ENCODE measurements at places on chromosomes 4 and X.
A peak's percentile ranks its signal among the peaks of the same experiment; 100 is the strongest.

- no peak for DNase-seq
Observed at GRCh38 chrX:150063674-150064073, 125.4 kb upstream of the EOLA2 start.

- no peak for DNase-seq
Observed at GRCh38 chrX:130746077-130746476, 156.9 kb downstream of the ENOX2 start.

GRCh38 chr4:141439223-141439622 lies 197.2 kb upstream of the IL15 start:
- no peak for DNase-seq

DNA sequence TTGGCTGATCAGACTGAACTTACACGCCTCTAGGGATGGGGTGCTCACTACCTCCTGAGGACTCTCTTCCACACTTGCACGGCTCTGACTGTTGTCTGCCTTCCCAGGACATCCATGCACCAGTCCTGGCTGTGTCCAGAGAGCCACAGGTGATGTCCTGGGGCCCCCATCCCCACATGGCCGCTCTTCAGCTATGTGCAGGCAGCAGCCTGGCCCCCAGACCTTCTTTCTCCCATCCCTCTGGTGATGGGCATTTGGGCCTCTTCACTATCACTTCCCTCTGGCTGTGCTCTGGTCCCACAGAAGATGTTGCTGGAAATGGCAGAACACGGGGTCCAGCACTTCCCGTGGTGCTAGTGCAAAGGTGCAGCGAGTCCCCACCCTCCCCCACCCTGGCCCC lies 40.9 kb upstream of the HMX1 start:
- DNase-seq: no peak

DNA sequence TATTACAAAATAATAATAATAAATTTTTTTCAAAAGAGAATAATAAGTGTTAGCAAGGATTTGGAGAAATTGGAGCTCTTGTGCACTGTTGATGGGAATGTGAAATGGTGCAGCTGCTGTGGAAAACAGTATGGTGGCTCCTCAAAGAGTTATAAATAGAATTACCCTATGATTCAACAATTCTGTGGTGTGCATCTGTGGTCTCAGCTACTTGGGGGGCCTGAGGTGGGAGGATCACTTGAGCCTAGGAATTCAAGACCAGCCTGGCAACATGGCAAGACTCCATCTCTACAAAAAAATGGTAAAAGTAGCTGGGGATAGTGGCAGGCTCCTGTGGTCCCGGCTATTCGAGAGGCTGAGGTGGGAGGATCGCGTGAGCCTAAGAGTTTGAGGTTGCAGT lies 19.6 kb downstream of the MND1 start:
- peak; percentile 65 for DNase-seq

- DNase-seq: no peak
Observed at GRCh38 chr4:9832640-9833039, 51.2 kb downstream of the DRD5 start.

DNA sequence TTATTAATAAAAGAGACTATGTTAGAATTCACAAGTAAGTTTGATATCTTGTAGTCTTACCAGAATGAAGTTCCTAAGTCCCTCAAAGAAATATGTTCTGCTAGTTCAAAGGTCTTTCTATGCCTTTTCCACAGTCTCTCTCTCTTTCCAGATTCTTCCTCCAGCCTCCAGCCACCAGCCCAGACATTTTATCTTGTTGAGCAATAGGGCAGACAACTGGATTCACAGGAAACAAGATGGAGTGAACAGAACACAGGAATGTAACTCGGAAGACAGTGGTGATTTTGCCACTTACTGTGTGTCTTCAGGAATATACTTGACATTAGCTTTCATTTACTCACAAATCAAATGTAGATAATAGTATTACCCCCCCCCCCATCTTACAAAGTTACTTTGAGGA lies 17.1 kb upstream of the CPEB2 start:
- no peak for DNase-seq

GRCh38 chr4:7575426-7575825 lies 140.7 kb upstream of the PSAPL1 start:
- DNase-seq: no peak

DNA sequence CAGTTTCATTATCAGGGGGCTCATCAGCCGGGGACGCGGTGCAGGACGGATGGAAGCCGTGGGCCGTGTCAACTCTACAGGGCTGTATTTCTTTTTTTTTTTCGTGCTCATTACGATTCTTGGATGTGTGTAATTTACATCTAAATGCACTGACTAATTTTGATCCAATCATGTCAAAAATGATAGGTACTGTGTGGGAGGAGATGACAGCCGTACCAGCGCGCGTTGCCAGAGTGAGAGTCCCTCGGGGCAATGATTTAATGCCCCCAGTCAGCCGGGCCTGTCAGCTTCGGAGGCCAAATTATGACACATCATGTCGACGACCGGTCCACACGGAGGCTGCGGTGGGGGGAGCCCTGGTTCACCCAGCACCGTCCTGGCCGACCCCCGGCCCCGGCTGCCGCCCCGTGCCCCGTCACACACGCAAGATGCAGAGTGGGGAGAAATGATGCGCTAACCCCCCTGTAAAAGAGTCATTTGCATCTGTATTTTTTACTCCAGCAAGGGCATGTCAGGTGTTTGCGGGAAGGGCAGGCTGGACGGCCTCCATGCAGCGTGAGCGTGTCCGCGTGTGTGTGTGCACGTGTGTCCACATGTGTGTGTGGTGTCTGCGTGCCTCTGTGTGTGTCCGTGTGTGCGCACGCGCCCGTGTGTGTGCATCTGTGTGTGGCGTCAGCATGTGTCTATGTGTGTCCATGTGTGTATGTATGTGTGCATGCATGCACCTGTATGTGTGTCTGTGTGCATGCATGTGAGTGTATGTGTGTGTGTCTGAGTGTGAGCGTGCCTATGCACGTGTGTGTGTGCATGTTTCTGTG lies 74.3 kb upstream of the PPP2R3B start:
- no peak for DNase-seq

GRCh38 chrX:42846741-42847140 lies 68.8 kb upstream of the PPP1R2C start:
- peak; percentile 0 for DNase-seq

GRCh38 chr4:70613306-70614183 lies 15.0 kb upstream of the ENAM start:
- DNase-seq: no peak

DNA sequence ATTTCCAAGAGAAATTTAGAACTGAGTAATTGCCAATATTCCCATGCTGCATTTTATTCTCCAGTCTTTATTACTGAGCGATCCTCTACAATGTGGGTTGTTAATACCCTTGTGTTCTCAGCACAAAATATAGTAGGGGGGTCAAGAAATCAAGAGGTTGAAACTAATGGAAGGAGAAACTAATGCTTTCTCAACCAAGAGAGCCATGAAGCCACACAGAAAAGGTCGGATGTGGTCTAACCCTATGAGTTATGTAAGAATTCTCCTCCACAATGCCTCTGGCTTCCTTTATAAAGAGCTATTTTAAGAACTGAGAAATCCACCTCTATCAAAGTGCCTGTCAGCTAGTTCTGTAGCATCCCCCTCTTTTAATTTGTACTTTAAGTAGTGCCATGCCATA lies 268.5 kb downstream of the CHIC1 start:
- no peak for DNase-seq

DNA sequence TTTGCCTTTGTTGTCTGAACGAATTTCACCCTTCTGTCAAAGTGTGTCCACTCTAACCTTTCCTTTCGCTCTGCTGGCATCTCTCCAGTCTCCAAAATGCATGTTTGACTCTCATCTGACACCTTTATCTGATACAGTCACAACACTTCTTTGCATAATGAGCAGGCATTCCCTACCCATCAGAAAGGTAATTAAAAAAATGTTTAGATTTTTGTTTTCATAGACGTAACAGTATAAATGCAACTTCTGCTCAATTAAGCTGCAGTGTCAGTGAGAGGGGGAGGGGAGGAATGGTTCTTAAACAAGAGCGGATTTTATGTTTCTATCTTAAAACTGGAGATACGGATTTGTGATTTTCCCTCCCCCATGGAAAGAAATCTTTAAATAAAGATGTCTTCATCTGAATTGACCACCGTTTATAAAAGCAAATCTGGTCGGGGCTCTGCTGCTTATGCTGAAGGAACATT lies 70.2 kb downstream of the CXXC4 start:
- no peak for DNase-seq

GRCh38 chr4:109816894-109817293 lies 1.3 kb downstream of the GAR1 start:
- DNase-seq: no peak

GRCh38 chr4:633976-634598 lies 8.7 kb downstream of the PDE6B start:
- DNase-seq: no peak

DNA sequence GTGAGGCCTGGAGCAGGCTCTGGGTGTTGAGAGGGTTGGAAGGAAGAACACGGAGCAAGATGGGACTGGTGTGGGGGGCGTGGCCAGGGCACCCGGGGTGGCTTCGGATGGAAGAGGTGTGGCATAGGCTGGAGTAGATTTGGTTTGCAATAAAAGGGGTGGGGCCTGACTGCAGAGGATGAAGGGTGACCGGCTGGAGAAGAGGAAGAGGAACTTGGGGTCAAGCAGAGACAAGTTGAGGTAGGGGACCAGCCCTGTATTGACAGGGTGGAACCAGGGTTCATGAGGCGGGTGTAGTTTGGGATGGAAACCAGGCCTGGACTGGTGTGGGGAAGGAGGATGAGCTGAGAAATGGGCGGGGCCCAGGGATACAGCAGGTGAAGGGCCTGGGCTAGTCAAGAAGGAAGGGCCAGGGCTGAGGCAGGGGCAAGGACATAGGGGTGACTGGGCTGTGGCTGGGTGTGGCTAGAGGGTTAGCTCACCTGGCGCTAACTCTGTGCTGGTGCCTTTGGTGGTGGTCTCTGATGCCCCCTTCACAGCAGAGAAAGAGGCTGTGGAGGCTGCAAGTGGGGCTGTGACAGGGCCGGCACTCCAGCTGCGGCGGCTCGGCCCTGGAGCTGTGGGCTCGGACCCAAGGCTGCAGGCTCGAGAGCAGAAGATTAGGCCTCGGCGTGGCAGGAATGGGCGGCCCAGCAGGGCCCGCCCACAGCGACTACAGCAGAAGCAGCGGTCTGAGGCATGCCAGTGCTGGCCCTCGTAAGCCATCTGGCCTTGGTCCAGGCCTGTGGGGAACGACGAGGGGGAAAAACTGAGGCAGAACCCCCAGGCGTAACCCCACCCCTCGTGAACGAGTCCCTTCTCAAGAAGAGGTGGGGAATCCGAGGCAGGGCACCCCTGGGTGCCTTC lies 5.0 kb downstream of the PLP2 start:
- DNase-seq: no peak

- DNase-seq: peak; percentile 53
Observed at GRCh38 chr4:17033025-17033767, 134.8 kb upstream of the LDB2 start.

- no peak for DNase-seq
Observed at GRCh38 chr4:184895012-184895695, 69.4 kb upstream of the ACSL1 start.

DNA sequence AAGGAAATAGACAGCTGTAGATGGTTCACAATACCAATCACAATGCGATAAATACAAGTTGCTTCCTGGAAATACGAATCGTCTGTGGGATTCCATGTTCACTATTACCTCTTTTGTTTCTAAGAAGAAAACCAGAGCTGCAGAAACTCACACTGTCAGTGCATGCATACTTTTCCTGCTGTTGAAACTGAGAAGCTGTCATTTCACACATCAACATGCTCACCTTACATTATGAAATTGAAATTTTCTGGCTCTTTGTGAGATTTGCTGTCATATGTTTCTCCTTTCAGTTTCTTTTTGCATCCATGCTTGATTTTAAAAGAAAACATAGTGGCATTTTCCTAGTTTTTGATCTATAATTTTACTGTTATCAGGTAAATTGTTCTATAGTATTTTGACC lies 418.3 kb upstream of the HTR2C start:
- no peak for DNase-seq

- DNase-seq: no peak
Observed at GRCh38 chr4:189979196-189980047, 38.8 kb downstream of the FRG1 start.

DNA sequence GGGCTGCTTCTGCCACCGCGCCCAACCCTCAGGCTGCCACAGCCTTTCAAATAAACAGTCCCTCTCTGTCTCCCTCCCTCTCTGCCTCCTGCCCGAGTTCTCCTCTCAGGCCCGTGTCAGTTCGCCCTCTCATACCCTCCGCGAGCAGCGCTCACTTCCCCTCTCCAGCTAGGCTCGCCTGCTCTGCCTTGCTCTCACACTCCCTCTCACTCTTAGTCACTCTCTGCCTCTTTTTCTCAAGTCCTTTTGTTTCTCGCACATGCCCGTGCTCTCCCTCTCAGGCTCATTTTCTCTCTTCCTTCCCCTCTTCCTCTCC lies 3.2 kb downstream of the EFNB1 start:
- DNase-seq: peak; percentile 73

DNA sequence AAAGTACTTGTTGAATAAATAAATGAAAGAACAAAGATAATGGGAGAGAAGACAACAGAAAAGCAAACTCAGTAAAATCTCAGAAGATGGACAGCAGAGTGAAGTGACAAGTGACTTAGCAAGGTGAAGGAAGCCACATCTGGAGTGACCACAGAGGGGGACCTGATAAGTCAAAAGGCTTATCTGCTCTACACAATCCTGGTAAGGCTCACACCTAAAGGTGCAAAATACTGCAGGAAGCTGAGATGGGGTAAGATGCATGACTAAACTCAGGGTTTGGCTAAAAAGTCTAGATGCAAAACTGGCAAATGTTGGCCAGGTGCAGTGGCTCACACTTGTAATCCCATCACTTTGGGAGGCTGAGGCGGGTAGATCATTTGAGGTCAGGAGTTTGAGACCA lies 22.2 kb downstream of the TRMT2B start:
- no peak for DNase-seq

DNA sequence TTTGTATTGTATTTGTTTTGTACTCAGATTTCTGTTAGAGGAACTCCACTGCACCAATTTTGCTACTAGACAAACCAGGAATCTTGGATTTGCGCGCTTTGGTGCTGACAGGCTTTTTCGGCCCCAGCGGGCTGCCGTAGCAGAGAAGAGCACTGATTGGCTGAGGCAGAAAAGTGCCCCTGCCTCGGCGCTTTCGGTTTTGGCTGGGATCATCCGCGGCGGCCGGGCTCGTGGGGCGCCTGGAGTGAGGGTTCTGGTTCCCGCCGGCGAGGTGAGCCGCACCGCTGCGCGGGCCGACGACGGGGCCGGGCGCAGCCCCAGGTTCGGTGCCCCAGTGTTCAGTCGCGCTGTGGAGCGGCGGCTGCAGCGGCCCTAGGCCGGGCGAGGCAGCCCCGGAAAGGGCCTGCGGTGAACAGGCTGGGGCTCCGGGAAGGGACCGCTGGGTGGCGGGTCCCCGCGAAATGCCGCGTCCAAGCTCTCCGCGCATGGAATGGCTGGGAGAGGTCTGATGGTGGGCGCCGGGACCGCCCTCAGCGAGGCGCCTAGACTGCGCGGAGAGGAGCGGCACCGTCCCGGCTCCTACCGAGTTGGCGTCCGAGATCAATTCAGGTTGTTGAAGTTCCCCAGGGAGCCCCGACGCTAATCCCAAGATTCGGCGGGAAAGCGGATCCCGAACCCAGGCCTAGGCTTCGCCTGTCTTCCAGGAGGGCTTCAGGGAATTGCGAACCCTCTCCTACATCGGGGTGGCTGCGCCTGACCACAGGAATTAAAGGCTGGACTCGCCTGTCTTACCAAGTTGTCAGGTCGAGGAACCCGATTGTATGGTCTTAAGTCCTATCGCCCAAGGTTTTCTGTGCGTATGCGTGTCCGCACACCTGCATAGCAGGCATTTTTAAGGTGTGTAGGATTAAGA lies at the start of gene LSM6:
LSM6 (plus strand) TSS at position 178 of the 913 bp plus-strand sequence. CDS start 7,204 bp downstream, outside the sequence.
- DNase-seq: peak; percentile 90

Data from fibroblast of skin of abdomen (primary cell).